ENCODE measurements at places on chromosomes 1 and 21.

GRCh38 chr1:47814612-47815395 lies 182.4 kb downstream of the TRABD2B start:
- DNase-seq, result no peak

- DNase-seq, result no peak
These were observed 47.2 kb upstream of the PAX7 start for GRCh38 chr1:18583326-18583941.

- DNase-seq, result peak; percentile 57
These were observed 138.6 kb upstream of the JUN start for GRCh38 chr1:58922302-58923089.

DNA sequence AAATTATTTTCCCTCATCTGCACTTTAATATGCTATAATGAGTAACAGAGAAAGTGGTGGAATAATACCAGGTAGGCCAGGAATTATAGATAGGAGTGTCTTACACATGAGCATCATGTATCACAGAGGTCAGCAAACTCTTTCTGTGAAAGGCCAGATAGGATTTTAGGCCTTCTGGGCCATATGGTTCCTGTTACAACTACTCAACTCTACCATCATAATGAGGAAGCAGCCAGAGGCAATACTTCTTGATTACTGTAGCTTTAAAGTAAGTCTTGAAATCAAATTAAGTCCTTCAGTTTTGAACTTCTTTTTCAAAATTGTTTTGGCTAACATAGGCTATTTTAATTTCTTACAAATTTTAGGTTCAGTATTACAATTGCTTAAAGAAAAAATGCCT lies 32.1 kb upstream of the IGSF3 start:
- no peak for DNase-seq

GRCh38 chr1:53521924-53522552 lies 62.8 kb downstream of the DMRTB1 start:
- DNase-seq, result no peak

GRCh38 chr1:9271861-9272595 lies 20.7 kb upstream of the SPSB1 start:
- no peak for DNase-seq

- DNase-seq, result no peak
These were observed 2.1 kb downstream of the SETDB1 start for GRCh38 chr1:150928286-150928685.

DNA sequence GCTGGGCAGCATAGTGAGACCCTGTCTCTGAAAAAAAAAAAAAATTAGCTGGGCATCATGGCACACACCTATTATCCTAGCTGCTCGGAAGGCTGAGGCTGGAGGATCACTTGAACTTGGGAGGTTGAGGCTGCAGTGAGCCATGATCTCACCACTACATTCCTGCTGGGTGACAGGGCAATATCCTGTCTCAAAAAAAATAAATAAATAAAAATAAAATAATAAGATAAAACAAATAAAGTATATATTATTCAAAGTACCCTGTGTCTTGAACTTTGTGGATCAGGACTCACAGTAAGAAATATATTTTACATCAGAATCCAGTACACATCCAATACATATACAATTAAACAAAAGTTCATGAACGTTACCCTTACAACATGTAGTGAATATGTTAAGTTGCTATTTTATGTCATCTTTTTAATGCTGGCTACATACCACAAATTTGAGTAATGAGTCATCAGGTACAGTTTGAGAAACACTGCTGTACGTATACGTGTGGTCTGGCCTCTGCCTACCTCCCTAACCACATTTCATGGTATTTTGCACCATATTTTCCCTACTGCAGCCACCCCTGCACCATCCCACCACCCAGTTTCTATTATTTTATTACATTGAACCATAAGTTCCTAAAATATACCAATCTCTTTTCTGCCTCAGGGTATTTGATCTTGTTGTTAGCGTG lies 4.4 kb downstream of the NME7 start:
- peak; percentile 6 for DNase-seq

DNA sequence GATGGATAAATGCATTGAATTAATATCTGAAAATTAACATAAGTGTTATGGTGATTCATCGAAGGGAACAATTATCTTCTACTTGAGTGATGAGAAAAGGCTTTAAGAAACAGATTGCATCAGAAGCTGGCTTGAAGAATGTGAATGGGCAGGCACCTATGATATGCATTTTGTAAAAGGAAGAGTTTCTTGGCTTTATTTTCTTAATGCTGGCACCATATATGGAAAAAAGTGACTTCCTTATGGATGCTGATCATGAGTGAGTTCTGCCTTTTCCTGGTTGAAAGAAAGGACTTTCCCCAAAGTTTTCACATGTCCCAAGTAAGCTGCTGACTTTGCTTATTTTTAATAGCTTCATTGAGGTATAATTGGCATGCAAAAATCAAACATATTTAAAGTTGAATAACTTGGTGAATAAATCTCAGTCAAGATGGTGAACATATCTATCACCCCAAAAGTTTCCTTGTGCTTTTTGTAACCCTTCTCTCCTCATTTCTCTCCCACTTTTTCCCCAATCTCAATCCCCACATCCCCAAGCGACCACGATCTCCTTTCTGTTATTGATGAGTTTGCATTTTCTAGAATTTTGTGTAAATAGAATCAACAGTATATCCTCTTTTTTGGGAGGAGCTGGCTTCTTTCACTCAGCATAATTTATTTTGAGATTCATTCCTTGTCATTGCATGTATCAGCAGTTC lies 74.2 kb downstream of the SPATA46 start:
- no peak for DNase-seq

DNA sequence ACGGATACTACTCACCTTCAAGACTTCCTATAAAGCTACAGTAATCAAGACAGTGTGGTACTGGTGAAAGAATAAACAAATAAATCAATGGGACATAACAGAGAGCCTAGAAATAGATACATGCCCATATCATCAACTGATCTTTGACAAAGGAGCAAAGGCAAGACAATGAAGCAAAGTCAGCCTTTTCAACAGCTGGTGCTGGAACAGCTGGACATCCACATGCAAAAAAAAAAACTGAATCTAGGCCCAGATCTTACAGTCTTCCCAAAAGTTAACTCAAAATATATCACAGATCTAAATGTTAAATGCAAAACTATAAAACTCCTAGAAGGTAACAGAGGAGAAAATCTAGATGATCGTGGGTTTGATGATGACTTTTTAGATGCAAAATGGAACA lies 170.3 kb downstream of the MIS18A start:
- DNase-seq, result no peak

- DNase-seq, result no peak
These were observed 538.6 kb upstream of the ADAMTS5 start for GRCh38 chr21:27505516-27505915.

DNA sequence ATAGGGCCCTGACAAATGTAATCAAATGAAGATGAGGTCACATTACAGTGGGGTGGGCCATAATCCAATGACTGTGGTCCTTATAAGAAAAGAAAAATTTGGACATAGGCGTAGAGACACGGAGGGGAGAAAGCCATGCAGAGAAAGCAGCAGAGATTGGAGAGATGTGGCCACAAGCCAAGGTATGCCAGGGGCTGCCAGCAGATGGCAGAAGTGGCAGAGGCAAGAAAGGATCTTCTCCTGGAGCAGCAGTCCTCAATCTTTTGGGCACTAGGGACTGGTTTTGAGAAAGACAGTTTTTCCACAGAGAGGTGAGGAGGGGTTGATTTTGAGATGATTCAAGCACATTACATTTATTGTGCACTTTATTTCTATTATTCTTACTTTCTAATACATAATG lies 355.1 kb downstream of the NPHP4 start:
- peak; percentile 12 for DNase-seq

DNA sequence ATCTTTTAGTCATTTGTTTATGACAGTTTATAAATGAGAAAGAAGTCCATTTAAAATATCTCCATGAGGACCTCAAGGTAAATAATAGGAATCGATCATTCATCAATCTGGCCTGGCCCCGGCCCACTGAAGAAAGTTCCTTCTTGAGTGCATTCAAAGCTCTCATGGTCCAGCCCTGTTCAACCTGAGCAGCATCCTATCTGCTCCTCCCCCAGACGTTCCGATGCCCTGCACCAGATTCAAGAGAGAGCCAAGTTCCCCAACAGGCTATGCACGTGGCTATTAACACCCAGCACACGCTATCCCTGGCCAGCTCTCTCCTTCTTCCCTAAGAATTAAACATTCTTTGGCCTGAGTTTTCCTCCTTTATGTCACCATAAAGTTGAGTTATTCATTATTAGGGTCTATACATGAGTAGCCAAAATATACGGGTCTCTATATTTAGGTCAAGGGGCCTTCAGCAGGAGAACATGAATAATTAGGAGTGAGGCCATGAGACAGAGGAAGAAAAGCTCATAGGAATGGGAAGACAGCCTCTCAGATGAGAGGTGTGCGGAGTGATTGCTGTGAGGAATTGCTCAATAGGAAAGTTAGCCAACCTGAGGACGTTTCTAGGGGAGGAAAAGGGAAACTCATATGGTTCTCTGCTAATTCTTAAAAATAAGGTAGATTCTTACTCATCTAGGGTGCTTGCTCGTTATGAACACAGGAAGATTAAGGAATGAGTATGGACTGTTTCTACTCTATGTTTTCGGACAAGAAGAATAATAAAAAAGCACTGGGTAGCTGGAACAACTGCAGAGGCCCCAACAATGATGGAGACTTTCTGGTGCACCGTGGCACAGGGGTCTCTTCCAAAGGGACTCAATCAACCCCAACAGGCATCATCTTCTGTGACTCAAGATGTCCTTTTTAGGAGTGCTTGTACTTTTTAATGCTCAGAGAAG lies 23.6 kb downstream of the RUNX1 start:
- DNase-seq, result no peak

DNA sequence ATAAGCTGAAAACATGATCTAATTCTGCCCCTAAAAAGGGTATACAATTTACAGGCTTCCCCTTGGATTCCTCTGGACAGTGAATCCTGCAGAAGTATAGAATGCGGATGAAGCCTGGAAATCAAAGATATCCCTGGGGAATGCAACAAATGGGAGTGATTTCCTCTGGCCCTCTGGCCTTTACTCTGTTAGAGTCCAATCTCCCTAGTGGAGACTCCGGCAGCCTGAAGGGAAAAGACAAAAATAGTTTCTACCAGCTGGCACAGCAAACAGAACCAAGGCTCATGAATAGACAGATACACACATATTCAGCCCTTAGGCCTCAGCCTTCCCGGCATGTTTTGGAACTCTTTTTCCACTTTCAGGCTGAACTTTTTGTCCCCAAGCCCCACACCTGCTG lies 3.9 kb upstream of the LRRC52 start:
- DNase-seq, result no peak

GRCh38 chr1:100380635-100381034 lies 28.3 kb downstream of the CDC14A start:
- no peak for DNase-seq

GRCh38 chr21:35909456-35910223 lies 150.7 kb downstream of the SETD4 start:
- DNase-seq, result no peak

DNA sequence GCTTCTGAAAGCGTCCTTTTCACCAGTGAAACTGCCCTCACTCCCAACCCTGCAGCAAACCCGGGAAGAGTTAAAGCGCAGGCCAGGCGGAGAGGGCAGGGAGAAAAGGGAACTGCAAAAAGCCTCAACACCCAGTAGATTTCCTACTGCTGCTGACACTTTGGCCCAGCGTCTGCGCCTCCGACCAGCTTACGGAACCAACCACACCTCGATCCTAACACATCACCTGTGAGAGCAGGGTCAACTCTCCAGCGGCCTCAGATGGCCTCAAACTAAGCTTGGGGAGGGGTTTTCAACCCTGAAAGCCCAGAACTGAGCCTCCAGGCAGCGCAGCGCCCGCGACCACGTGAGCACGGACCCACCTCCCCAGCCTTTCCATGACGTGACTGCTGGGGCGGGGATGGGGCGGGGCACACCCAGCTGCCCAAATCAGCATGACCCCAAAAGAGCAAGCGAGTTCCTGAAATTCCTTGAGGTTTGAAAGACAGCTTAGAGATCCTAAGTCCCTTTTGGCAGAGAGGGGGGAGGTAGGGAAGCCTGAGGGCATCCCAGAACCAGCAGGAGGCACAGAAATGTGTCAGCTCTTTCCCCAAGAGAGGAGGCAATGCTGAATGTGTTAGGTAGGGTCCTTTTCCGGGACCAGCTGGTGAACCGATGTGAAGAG lies 59.1 kb downstream of the ITPKB start:
- peak; percentile 77 for DNase-seq

GRCh38 chr1:31653717-31654473 lies 9.2 kb upstream of the PEF1 start:
- no peak for DNase-seq

DNA sequence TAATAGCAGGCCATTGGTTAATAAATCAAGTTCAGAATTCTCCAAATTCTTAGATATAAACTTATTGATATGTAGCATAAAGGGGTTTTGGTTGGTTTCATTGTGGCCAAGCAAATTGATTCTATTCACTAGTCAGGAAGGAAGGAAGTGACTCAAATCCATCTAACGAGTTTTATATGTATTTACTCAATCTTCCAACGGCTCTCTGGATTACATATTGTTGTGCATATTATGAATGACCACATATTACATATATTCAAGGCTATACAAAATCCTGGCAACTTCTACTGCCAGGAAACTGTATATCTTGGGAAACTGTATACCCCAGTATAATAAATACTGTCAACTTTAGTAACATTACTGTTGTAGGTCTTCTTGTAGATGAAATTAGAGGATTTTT lies 20.1 kb upstream of the PDE4B start:
- no peak for DNase-seq

DNA sequence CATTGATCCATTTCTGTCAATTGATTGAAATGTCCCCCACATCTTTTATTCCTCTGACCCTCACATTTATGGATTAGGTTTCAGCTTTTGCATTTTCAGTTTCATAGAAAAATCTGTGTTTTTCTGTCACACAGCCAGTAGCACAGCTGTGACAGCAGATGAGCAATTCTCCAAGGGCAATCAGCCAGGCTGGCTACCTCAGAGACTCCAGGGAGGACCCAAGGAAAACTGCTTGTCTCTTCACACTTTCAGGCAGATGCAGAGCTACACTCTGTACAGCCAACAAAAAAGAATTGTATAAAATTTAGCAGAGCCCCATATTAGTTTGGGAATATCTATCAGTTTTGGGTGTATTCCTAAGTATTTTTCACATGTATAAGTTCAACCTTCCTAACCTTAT lies 257.2 kb downstream of the LRRC7 start:
- no peak for DNase-seq

All from CD4-positive, alpha-beta T cell treated with Interleukin-17A for 4 hours (primary cell).